ENCODE measurements at places on chromosomes 3 and 15.

DNA sequence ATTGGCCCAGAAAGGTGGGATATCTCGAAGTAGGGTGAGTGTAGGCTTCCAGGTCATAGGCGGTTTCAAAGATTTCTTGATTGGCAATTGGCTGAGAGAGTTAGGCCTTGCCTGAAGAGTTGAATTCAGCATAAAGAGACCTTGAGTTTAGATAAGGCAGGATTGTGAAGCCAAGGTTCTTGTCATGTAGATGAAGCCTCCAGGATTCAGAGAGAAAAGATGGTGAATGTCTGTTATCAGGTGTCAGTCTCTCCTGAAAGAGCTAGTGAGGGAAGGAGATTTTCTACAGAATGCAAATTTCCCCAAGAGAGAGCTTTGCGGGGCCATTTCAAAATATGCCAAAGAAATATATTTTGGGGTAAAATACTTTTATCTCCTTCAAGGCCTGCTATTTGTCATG lies 217.0 kb upstream of the TLE3 start:
- no peak for DNase-seq

- no peak for DNase-seq
Observed at GRCh38 chr15:101262551-101262950, 10.7 kb upstream of the CHSY1 start.

- DNase-seq, result peak; percentile 97
Observed at GRCh38 chr15:84981054-84981710, 474 bp upstream of the PDE8A start.

GRCh38 chr3:4588466-4588865 lies 95.3 kb downstream of the ITPR1 start:
- no peak for DNase-seq

DNA sequence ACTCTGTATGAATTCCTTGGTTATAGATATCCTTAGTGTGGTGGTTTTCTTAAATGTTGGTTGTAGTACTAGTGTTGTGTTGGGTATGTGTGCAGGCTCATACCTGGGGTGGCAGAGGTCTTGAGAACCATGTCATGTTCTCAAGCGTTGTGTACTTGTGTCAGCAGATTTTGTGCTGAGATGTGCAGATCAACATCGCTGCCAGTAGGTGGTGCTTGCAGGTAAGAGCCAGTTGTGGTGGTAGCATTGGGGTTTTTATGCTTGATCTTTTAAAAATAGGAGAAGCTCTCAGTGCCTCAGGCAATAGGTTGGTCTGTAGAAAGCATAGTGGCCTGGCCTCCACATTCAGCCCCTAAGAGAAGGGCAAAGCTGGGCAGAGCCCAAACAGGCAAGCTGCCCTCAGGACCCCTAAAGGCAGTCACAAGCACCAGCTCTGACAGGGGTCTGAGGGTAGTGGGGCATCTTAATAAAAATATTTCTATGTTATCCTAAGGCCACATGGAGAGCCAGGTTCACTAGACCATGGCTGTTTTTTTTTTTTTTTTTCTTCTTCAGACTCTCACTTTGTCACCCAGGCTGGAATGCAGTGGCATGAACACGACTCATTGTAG lies 164.0 kb downstream of the IL20RB start:
- DNase-seq, result peak; percentile 2

GRCh38 chr15:27670486-27671209 lies 428.5 kb downstream of the OCA2 start:
- no peak for DNase-seq

DNA sequence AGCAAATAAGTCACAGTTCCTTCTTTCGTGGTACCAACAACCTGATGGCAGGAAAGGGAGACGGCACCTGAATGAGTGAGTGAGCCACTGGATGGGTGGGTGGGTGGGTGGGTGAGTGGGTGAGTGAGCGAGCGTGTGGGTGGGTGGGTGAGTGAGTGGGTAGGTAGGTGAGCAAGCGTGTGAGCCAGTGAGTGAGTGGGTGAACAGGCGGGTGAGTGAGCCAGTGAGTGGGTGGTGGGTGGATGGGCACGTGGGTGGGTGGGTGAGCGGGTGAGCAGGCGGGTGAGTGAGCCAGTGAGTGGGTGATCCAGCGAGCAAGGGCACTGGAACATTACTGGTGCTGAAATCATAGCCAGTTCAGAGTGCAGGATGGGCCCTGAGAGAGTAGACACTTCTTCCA lies 152.8 kb downstream of the MEGF11 start:
- DNase-seq, result no peak

GRCh38 chr3:99945328-99945995 lies 127.8 kb downstream of the CMSS1 start:
- no peak for DNase-seq
